Keratinocyte (primary cell): ENCODE measurements at places on chromosomes 12 and 14.
A peak's percentile ranks its signal among the peaks of the same experiment; 100 is the strongest.

DNA sequence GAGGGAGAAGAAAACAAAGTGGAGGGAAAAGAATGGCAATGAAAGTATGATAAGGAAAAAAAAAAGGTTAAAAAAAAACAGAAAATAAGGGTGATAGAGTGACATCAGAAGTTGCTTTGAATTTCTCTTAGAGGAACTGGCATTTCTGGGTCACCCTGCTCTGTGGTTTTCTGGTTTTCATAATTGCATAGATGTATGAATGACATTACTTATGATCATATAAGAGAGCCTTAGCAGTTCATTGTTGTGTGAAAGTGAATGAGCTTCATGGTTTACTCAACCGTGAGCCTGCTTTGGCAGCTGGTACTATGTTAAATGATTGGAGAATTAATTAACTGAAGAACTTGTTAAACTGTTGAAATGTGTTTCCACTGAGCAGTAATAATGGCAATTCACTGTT lies 336.4 kb upstream of the FBXO33 start:
- no peak for DNase-seq

- DNase-seq = no peak
These were observed 10.9 kb upstream of the ULK1 start for GRCh38 chr12:131883521-131883900.

- no peak for DNase-seq
These were observed 22.5 kb upstream of the C14orf180 start for GRCh38 chr14:104557086-104557485.

DNA sequence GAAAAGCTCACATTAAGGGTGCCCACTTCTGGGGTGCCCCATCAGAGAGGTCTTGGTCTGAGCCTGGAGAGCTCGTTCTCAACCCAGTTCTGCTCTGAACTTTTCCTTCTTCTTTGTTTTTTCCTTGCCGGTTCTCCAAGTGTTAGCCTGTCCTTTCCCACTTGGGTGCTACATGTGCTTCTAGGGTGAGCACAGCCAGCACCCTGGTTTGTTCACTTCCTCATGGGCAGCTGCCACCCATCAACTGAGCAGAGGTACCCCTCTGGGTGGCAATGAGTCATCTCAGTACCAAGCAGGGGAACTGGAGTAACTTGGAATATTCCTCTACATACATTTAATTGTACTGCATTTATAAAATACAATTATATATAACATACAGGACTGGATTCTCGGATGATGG lies 3.9 kb upstream of the SYNE3 start:
- DNase-seq = no peak

- DNase-seq = peak; percentile 48
These were observed 775.7 kb downstream of the SLC6A15 start for GRCh38 chr12:84136862-84137367.

DNA sequence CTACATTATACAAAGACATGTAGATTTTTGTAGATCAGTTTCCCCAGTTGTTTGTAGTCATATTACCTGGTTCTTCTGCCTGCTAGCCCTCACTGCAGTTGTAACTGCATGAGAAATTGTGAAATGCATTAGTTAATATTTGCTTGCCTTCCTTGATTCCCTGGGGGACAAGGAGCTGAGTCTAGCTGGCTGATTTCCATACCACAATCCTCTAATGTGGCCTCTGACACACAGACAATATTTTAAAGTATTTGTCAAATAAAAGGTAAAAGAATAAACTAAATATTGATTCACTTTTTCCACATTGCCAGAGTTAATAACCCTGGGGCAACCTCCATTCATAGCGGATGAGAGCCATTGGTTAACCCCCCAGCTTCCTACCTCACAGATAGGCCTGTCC lies 128.8 kb upstream of the TMEM132C start:
- DNase-seq = no peak

DNA sequence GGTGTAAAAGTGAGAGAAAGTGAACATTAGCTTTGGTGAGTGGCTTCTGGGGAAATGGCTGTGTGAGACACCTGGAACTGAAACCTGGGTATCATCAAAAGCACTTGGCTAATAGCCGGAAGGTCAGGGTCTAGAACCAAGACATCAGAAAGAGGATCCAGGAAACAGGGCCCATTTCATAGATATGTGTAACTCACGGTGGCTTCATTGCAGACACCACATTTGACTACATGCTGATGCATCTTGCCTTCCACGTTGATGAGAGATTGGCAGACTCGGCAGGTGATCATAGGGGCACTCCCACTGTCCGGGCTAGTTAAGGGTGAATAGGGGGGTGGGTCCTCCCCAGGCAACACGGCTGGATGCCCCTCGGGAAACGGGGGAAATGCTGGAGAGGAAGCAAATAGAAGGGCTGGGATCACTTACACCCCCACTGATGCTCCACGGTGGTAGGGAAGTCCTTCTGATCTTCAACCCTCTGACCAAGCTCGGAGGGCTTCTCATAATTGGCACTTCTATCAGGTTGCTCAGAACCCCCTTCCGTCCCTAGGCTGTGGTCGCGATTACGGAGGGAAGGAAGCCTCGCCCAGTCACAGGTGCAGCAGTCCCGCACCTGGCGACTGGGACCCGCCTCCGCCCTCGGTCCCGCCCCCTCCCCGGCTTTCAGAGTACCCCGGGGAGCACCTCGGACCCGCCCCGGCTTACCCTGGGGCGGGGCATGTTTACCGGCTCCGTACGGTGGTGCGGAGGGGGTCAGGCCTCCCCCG lies 593 bp downstream of the PIP4P1 start:
- DNase-seq = no peak

GRCh38 chr14:73237786-73238423 lies 599 bp downstream of the PAPLN start:
- DNase-seq = no peak

- DNase-seq = no peak
These were observed 217.1 kb upstream of the AMIGO2 start for GRCh38 chr12:47296828-47297227.

DNA sequence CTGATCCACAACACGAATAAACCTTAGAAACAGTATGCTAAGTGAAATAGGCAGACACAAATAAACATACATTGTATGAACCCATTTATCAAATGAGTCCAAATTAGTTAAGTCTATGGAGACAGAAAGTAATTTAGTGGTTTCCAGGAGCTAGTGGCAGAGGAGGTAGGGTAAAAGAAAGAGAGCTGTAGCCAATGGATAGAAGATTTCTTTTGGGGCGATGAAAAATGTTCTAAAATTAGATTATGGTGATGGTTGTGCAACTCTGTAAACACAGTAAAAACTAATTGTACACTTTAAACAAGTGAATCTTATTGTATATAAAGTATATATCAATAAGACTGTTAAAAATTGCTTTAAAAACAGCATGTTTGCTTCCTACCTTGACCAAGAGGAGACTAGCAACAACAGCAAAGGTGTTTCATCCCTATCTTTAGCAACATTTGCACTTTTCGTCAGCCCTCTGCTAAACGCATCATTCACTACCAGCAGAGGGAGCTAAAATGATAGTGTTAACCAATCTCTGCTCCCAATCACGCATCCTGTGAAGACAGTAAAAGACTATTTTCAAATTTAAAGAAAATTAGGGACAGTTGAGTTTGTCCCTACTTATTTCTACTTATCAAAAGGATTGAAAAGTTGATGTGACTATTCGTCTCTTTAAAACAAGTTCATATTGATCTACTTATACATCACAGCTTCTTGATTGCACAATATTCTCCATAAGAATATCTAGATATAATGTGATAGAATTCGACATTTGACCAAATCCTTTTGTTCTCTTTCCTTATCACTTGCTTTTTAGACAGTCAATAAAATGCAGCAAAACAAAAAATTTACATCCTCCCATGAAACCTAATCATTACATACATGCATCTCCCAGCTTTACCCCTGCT lies 24.0 kb upstream of the LGR5 start:
- DNase-seq = no peak
